ENCODE measurements at places on chromosomes 12 and 14.

GRCh38 chr12:98817742-98818141 lies 172.7 kb downstream of the APAF1 start:
- no peak for DNase-seq

DNA sequence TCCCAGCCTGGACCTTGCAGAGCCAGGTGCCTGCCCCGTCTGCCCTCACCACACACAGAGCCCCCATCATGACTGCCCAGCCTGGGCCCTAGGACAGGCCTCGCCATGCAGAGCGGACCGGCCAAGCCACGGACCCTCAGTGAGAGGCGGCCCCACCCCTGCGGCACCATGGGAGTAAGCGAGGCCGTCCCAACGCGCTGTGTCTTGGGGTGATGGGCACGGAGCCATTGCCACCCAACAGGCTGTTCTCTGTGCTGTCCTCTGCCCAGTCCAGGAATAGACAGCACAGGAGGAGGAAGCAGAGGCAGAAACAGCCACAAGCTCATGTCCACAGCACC lies 39.2 kb downstream of the GALNT9 start:
- no peak for DNase-seq

- no peak for DNase-seq
Measured at GRCh38 chr12:57762463-57762862, 4.4 kb downstream of the CYP27B1 start.

- no peak for DNase-seq
Measured at GRCh38 chr12:91113621-91114020, 2.3 kb upstream of the LUM start.

GRCh38 chr12:124497039-124497438 lies 70.4 kb downstream of the NCOR2 start:
- DNase-seq, result no peak

- DNase-seq, result no peak
Measured at GRCh38 chr14:58919217-58919616, 269.2 kb upstream of the DAAM1 start.

- DNase-seq, result no peak
Measured at GRCh38 chr12:6896846-6897435, 7.7 kb upstream of the LRRC23 start.

GRCh38 chr14:58367296-58367695 lies 28.4 kb upstream of the TOMM20L start:
- DNase-seq, result no peak

- peak; percentile 55 for DNase-seq
Measured at GRCh38 chr12:109863847-109864712, 16.3 kb downstream of the GLTP start.

GRCh38 chr12:120944645-120945217 lies 33.6 kb upstream of the HNF1A start:
- peak; percentile 80 for DNase-seq

DNA sequence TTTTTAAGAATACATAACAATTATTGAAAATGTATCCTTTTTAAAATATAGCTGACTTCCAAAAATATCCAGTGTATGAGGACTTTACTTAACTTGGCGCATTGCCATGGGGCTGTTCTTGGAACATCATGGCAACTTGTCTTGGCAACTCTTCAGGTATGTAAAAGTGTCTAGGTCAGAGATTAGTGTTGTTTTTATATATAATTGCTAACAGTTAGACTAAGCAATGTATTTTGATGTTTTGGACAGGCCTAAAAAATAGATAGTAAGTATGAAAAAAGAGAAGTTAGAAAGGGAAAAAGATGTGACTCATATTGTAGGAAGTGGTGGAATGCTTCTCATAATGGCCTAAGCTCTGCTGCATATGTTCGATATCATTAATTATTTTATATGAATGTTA lies 70.9 kb downstream of the MON2 start:
- DNase-seq, result no peak

DNA sequence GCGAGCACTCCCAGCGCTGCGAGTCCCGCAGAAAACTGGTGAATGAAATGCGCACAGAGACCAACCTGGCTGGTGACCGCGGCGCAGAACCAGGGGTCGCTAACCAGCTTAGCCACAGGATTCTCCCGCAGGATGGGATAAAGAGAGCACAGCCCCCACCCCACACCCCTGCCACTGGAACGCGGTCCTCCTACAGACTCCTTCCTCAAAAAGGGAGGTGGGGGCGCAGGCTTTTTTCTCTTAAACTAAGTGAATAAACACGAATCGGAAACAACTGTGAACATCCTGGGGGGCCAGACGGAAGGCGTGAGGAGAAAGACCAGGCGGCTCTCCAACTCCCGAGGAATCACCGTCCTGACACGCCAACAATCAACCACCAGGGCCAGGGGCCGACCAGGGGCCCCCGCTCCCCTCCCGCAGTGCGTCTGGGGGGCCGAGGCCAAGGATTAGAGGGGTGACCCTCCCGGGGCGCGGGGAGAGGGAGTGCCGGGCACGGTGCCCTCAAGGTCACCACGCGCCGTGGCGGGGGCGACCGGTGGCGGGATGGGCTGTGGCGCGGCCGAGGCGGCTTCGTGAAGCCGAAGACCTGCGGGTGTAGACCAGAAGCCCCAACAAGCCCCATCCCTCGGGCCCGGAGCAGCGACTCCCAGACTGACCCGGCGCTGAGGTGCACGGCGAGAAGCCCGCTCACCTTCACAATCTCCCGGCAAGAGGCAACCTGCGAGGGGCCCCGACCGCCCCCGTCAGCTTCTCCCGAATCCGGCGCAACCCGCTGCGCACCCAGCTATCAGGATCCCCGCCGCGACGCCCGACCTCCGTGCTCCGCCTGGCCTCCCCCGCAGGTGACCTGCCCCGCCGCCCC lies 704 bp downstream of the ATP2B1 start:
- DNase-seq, result peak; percentile 72

DNA sequence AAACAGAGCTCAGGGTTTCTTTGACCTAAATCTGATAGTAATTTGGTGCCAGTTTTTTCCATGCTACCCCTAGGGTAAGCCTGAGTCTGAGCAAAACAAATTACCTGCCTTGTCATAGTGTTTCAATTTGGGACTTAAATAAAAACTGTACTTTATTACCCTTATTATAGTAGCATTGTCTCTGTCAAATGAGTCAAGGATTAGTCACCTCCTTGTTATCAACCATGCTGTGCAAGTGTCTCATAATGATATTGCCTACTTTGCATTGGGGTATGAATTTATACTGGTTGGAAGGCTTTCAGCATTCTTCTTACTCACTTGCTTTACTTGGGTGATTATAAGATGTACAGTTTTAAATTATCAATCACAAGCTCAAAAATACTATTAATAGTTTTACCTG lies 380.0 kb downstream of the LRFN5 start:
- no peak for DNase-seq

DNA sequence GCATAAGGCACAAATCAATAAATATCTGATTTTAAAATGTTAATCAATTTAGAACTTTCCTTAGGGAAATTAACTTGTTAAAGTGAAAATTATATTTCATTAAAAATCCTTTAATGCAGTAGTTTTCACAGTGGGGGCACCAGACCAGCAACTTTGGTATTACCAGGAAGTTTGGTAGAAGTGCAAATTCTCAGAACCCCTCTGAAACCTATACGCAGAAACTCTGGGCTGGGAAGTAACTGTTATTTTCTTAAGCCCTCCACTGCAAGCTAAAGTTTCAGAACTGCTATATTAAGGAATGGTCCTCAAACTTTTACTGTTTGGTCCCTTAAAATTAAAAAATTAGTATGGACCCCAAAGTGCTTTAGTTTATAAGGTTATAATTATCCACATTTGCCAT lies 35.7 kb downstream of the GNPTAB start:
- no peak for DNase-seq

- DNase-seq, result peak; percentile 97
Measured at GRCh38 chr14:68762953-68763764, 29.7 kb downstream of the ZFP36L1 start.

GRCh38 chr12:55970775-55971174 lies 3.1 kb upstream of the RAB5B start:
- DNase-seq, result no peak

DNA sequence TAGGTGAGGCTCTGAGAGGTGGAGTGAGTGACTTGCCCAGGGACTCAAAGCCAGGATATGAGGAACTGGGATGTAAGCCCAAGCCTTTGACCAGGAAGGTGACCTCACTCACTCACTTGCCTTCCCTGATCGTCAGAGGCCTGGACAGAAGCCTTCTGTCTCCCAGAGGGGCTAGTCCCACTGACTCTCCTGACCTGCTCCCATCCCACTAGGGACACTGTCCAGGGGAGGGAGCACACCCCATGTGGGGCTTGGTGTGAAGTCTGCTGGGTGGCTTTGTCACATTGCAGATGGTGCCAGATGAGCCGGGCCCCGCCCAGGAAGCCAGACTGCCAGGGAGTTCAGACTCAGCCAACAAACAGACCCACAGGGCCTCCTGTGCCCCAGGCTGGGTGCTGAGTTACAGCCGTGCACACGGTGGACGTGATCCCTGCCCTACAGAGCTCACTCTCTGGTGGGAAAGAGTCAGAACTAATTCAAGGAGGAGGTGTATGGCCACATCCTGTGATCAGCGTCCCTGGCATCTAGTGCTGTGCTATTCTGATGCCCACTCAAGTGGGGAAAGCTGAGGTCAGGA lies 28.3 kb downstream of the MMAB start:
- DNase-seq, result no peak

GRCh38 chr14:102883554-102883953 lies 38.9 kb upstream of the AMN start:
- DNase-seq, result no peak

GRCh38 chr14:24924544-24924943 lies 125.4 kb downstream of the STXBP6 start:
- DNase-seq, result no peak

DNA sequence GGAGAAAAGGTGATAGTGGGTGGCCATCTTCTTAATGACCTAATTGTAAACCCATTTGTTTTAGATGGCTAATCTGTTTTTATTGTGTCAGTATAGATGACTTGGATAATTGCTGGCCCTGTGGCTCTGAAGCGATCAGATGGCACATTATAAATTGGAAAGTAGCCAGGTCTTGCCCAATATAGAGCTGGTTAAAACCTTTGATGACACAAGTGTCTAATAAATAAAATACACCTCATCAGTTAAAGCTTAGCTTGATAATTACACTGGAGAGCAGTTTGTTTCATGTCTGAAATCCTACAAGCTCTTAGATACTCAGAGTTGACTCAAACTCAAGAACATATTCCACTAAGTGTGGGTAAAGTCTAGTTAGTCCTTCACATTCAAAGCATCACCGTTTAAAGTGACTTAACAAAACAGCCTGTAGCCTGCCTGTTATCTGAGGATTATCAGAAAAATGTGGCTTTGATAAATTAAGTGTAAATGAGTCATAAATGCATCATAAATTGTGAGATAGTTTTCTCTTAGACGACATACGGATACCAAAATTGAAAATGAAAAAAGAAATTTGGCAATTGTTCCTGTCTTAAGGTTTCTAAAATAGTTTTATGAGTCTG lies 280.9 kb downstream of the LRIG3 start:
- DNase-seq, result no peak

- DNase-seq, result no peak
Measured at GRCh38 chr12:13599176-13599575, 382.2 kb downstream of the GRIN2B start.

DNA sequence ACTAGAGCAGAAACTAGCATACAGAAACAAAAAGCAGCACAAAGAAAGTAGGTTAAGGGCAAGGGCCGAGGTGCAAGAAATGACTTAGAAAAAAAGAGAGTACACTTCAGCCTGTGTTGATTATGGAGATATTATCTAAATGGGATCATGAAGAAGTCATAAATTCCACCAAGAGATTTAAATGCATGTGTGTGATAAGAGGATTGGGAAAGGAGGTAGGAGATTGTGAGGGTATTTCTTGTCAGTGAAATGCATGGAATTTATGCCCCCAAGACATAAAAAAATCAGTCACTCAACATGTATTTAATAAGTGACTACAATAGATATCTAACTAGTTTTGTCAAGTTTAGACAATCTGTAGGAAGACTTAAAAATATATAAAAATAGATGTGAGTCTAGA lies 976.2 kb upstream of the LRFN5 start:
- DNase-seq, result peak; percentile 59

- DNase-seq, result no peak
Measured at GRCh38 chr12:91513313-91513712, 330.7 kb upstream of the DCN start.

DNA sequence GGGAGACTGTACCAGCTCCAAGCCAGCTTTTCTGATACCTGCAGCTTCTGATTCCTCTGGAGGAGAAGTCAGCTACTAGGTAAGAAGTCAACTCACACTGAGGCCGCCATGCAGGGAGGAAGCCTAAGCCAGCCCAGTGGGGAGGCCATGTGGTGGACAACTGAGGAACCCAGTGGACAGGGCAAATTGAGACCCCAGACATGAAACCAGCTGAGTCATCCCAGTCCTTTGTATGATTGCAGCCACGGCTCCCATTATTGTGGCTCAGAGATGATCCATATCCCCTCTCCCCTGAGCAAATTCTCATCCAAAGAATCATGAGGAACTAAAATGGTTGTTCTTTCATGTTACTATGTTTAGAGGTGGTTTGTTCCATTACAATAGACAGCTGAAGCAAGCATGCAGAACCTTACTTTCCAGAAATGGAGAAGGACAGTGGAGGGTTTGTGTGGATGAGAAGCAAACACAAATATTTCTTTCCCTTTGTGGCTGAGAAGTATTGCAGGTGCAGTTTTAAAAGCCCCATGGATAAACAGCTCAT lies 1147.3 kb upstream of the TMEM132C start:
- DNase-seq, result no peak

- DNase-seq, result no peak
Measured at GRCh38 chr12:43349863-43350262, 202.1 kb downstream of the ADAMTS20 start.

GRCh38 chr14:92105893-92106142 lies 564 bp downstream of the ATXN3 start:
- DNase-seq, result no peak

GRCh38 chr14:105077649-105077995 lies 12.4 kb upstream of the GPR132 start:
- DNase-seq, result no peak

GRCh38 chr14:38256533-38256840 lies 594 bp upstream of the CLEC14A start:
- no peak for DNase-seq

GRCh38 chr14:78340250-78340649 lies 170.1 kb downstream of the NRXN3 start:
- no peak for DNase-seq

DNA sequence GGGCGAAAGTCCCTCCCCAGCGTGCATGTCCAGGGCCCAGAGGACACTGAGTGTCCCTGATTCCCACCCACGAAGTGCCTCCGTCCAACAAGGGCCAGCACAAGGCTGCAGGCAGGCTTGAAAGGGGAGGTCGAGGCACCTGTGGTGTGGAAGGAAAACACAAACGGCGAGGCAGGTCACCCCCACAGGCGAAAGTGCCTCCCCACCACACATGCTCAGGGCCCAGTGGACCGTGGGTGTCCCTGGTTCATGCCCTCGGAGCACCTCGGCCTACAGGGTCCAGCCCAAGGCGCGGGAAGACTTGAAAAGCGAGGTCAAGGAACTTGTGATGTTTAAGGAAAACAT lies 370.4 kb downstream of the ALG10 start:
- no peak for DNase-seq

DNA sequence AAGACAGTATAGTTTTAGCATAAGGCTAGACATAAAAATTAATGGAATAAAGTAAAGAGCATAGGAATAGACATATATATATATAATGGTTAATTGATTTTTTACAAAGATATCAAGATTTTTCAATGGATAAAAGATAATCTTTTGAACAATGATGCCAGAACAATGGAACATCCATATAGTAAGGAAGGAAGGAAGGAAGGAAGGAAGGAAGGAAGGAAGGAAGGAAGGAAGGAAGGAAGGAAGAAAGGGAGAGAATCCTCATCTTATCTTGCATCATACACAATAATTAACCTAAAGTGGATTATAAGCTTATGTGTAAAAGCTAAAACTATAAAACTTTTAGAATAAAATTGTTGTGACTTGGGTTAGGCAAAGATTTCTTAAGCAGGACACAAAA lies 9.8 kb upstream of the NELL2 start:
- no peak for DNase-seq

Measured in mesendoderm (in vitro differentiated cells).